ENCODE measurements at places on chromosomes 2 and 18. TPM values are rescaled to one million over a fixed set of nuclear protein-coding genes. Genes with fewer than 3 reads are reported as not detected.

Gene CCDC150
- 23.1 TPM for polyA plus RNA-seq

Gene RHBDD1
- 34.1 TPM for polyA plus RNA-seq

Gene IWS1
- polyA plus RNA-seq = 47.3 TPM

Gene HOXD1
- 8.8 TPM for polyA plus RNA-seq

Gene PAIP2B
- 6.5 TPM for polyA plus RNA-seq

Gene SPEG
- 13.6 TPM for polyA plus RNA-seq

Gene ANKRD30BL
- polyA plus RNA-seq = 0.98 TPM

Gene CABLES1
- polyA plus RNA-seq = 10.6 TPM

Gene SPATA3
- not detected for polyA plus RNA-seq

Gene SULT1C2
- polyA plus RNA-seq = 70.7 TPM

Gene SLC8A1
- 68.5 TPM for polyA plus RNA-seq

Gene EML6
- polyA plus RNA-seq = 17.2 TPM

Gene MEP1B
- polyA plus RNA-seq = 0.05 TPM

Gene BBS5
- 13.0 TPM for polyA plus RNA-seq

Gene CLHC1
- polyA plus RNA-seq = 22.2 TPM

Gene CCDC85A
- polyA plus RNA-seq = 1.3 TPM

Gene SLC66A2
- polyA plus RNA-seq = 21.9 TPM

Gene CAPN14
- polyA plus RNA-seq = 0.07 TPM

Gene PROM2
- polyA plus RNA-seq = 50.5 TPM

Gene FOSL2
- polyA plus RNA-seq = 25.1 TPM

Gene MATN3
- 3.7 TPM for polyA plus RNA-seq

Gene SMARCAL1
- 29.5 TPM for polyA plus RNA-seq

Gene FEV
- polyA plus RNA-seq = 0.11 TPM

Gene HOXD13
- polyA plus RNA-seq = 0.22 TPM

Gene SPHKAP
- 4.2 TPM for polyA plus RNA-seq

Gene DNER
- 9.1 TPM for polyA plus RNA-seq

Gene MBD1
- 57.4 TPM for polyA plus RNA-seq
